Caco-2 (cell line): ENCODE measurements at places on chromosomes 2 and 18. TPM values are rescaled to one million over a fixed set of nuclear protein-coding genes. Genes with fewer than 3 reads are reported as not detected.

The CTLA4 gene
- total RNA-seq, result 0.43 TPM in 1 of 2 replicates, not detected in the other

The TNS1 gene
- total RNA-seq, result 16.1 and 16.9 TPM in 2 replicates

- DNase-seq, result no peak
These were observed 46.1 kb downstream of the RASGRP3 start for GRCh38 chr2:33522576-33522975.

DNA sequence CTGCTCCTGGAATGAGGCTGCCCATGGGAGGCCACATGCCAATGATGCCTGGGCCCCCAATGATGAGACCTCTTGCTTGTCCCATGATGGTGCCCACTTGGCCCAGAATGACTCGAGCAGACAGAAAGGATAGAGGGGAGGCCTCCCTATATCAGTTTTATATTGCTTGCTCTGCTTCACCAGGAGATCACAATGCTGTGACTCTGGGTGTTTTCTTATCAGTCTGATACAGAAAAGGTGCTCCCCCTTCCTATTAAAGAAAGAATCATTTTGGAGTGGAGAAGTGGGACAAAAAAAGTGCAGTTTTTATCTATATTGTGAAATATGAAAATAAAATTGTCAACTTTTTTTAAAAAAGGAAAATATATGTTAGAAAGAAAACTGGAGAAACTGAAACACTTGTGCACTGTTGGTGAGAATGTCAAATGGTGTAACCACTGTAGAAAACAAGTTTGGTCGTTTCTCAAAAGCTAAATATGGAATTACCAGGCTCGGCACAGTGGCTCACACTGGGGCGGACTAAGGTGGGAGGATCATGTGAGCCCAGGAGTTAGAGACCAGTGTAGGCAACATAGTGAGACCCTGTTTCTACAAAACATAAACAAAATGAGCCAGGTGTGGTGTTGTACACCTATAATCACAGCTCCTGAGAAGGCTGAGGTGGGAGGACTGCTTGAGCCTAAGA is 21.8 kb downstream of the LPIN2 start:
- no peak for DNase-seq

GRCh38 chr2:112588611-112589045 is 4.2 kb downstream of the CHCHD5 start:
- DNase-seq, result no peak

DNA sequence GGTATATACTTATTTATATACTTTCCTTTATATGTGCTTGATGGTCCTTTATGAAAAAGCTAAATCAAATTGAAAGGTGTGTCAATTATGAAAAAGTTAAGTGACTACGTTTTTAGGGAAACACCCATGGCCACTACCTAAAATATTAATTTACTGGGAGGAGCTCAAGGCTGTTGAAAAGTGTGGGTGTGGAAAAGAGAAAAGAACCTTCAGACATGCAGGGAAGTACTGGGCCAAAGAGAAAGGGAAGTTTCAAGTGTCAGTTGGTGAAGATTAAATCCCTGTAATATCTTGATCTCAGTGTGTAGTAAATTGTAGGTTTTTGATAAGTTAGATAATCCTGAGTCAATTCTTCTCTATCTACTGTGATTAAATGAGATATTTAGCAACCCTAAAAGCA is 6.2 kb upstream of the GKN1 start:
- DNase-seq, result no peak

DNA sequence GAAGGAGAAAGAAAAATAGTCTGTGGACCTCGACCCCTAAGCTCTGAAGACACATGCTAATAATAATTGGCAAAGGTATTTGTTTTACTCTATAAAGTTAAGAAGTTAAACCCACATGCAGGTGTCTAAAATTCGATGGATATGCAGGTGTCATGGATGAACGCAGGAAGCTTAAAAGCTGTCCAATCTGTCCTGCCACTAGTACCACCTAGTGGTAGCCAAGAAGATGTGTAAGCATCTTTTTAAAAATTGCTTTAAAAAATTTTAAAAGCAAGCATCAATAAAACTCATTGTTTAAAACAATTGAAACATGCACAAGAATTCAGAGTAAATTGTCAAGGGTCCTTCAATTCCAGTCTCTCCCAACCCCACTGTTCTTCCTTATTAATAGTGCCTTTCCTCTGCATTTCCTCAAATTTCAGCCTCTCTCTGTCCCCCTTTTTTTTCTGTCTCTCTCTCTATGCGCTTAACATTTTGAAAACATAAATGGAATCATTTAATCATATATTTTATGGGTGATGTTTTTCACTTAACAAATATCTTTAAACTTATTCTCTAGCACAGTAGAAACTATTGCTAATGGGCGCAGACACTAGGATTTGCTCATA is 30.6 kb upstream of the PPP3R1 start:
- DNase-seq, result peak; percentile 31
